ENCODE measurements at places on chromosomes 11 and 22.

DNA sequence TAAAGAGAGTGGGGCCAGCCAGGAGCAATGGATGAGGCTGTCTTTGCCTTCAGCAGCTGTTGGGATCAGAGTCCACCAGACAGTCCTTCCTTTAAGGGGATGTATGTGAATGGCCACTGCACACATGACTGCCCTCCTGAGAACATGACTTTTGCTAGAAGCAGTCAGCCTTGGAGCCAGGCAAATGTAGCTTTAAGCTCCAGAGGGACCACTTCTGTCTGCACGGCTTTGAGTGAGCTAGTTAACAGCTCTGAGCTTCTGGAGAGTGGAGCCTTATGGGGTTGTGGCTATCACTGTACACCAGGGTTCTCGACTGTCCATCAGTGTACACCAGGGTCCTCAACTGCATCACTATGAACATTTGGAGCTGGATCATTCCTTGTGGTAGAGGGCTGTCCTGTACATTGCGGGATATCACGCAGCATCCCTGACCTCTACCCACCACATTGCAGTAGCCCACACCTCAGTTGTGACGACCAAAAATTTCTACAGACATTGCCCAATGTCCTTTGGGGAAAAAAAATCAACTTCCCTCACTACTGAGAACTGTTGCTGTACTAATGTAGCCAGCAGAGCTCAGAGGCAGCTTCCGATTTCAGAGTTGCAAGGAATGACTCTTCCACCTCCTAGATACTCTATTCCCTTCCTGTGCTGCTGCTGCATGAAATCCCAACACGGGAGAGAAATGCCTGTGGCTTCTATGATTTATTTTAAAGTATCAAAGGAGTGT, 169.4 kb downstream of the MYO18B start:
- DNase-seq = no peak

DNA sequence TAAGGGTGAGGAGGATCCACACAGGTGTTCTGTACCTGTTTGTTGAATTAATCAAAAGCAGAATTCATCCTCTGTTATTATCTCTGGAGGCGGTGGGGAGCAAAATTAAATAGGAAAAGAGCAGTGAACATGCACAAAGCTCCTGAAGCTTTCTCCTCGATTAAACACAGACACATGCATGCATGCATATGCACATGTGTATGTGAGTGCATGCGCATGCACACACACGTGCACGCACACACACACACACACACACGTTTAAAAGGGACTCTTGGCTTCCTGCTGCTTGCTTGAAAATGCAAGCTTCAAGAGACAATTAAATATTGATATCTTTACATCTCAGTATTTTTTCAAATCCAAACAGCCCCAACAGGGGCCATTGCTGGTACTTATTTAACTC, 462.1 kb downstream of the BUD13 start:
- DNase-seq = no peak

DNA sequence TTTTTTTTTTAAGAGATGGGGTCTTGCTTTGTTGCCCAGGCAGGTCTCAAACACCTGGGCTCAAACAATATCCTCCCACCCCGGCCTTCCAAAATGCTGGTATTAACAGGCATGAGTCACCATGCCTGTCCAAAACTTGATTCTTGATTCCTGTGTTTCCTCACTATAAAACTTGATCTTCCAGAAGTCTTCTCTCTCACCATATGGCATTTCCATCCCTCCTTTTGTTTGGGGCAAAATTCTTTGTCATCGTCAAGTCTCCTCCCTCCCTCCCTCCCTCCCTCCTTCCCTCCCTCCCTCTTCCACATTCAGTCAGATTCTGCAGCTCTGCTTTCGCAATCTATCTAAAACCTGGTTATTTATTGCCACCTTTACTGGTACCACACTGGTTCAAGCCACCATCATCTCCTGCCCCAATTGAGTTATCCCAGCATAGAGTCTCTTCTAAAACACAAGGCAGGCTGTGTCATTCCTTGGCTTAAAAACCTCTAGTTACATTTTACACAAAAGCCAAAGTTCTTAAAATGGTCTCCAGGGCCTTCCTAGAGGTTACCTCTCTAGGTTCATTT, 65.0 kb upstream of the HORMAD2 start:
- DNase-seq = no peak

- no peak for DNase-seq
These were observed 172.9 kb downstream of the DBX1 start for GRCh38 chr11:19987331-19987801.

DNA sequence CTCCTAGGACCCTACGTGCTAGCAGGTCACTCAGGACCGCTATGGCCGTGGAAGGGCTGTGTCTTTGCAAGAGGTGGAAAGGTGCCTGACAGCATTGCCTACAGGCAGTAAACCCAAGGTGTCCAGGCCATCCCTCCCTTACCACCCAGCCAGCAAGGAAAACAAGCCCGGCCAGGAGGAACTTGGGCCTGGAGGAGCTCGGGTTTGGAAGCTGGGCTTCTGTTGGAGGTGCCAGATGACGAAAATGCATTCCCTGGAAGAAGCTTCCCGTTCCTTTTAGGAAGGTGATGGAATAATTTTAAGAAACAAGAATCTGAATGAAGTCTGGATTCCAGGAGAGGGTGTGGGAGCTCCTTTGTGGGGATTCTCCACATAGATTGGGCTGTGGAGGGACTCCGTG, 23.6 kb downstream of the FBLN1 start:
- DNase-seq = no peak

- no peak for DNase-seq
These were observed 7.3 kb downstream of the C11orf97 start for GRCh38 chr11:94519478-94520084.

DNA sequence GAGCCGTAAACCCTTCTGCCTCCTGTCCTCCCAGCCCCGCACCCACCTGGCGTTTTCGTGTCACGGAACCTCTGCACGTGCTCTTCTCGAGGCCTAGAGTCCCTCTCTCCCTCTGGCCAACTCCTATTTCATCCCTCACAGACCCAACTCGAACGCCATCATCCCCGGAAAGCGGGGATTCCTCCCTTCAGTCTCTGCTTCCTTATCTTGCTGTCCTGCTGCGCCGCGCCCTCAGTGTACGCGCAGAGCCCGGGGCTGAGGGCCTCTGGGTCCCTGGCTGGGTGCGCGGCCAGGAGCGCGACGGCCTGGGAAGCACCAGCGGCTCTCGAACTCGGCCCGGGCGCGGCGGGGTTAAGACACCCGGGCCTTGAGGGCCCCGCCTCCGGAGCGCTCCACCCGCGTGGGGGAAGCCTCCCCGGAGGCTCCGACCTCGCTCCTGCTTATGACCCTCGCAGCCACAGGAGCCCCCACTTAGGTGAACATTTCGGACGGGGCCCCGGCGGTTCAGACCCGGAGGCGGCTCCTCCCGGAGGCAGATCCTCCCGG, 398 bp upstream of the ATG16L2 start:
- peak; percentile 64 for DNase-seq

GRCh38 chr11:62830904-62831519, 839 bp downstream of the STX5 start:
- DNase-seq = no peak

DNA sequence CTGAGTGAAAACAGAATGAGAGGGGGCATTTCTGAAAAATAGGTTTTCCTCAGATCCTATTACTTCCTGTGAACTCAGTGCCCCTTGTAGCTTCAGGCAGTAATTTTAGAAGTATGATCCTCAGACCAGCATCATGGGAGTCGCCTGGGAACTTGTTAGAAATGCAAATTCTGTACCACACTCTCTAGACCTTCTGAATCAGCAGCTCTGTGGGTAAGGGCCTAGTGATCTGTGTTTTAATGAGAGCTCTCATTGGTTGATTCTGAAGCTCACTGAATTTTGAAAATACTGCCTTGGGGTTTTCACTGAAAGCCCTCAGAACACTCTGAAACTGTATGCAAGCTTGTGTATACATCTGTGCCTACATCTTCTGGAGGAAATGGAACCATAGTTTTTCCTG, 647.2 kb upstream of the ANO5 start:
- DNase-seq = no peak

DNA sequence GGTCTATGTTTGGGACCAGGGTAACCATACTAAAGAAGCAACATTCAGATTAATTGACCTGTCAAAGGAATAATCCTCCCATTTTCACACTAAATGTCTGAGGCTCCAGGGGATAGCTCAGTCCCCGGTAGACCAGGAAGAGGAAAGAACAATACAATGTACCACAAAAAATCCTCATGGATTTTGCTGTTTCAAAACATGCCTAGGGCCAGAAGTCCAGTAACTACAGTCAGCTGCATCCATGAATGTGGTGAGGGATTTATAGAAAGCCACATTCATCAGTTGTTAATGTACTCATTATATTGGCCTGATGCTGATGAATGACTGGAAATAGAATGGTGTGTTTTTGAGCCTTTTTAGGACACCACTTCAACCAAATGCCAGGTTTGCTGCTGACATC, 6.9 kb upstream of the ETS1 start:
- DNase-seq = no peak

DNA sequence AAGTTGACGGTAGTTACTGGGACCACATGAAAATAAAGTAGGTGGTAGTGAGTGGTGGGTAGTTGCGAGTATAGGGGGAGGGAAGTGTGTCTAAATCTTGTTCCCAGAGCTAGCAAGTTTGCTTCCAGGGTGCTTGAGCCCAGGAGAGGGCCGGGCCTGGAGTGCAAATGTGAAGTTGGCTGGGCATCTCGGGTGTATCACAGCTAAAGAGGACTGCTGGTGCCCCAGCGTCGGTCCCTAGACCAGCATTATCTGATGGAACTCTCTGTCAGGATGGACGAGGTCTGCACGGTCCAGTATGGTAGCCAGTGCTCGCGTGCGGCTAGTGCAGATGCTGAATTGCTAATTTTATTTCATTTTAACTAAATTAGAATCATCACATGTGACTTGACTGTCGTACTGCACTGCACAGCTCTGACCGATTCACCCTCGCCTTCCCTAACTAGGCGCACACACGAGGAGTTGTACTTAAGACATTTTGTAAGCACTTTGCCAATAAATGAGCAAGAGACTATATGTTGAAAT, 75.4 kb downstream of the ARHGAP8 start:
- DNase-seq = no peak

DNA sequence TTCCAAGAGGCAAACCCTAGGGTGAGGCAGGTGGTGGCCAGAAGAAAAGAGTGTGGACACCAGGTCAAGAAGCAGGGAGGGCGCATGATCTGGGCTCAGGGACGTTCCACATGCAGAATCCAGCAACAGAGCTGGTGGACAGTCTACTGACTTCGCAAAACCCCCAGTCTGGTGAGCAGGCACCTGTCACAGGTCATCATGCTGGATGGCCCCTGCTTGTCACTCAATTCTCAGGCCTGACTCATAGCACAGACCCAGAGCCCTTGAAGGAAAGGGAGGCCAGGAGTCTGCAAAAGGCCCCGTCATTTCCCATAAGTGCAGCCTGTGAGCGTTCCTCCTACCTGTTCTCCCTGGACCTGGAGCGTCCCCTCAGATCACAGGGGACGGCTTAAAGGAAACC, 18.2 kb downstream of the APOL4 start:
- DNase-seq = no peak

DNA sequence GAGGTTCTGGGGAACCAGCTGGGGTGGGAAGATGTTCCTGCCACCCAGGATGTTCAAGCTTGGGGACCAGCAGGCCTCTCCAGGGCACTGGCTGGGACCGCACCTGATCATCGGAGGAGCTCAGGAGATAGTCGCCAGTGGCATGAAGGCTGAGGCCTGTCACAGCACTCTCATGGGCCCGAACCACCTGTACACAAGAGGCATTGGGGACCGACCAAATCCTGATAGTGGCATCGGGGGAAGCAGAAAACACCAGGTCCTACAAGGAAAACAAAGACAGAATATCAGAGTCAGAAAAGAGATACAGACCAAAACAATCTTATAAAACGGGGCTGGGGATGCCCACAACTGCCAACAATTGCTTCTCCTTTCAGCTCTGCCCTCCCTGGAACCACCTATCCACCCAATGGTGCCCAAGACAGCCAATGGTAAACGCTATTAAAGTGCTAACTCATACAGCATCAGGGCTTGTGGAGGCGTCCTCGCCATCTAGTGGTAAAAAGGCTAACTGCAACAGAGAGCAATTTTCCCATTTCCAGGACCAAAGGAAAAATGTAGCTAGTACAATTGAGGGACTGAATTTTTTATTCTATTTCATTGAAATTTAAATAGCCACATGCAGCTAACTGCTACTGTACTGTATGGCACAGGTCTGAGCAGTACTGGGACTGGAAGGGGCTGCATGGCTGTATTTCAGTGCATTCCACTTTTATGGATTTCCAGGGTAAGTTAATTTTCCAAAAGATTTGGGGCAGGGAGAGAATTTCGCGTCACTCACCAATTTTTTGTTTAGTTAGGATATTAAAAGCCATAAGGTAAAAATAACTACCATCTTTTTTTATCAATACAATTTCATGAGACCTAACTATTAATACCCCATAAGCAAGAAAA, 7.1 kb downstream of the PRPF19 start:
- no peak for DNase-seq

- no peak for DNase-seq
These were observed 14.0 kb downstream of the ARVCF start for GRCh38 chr22:20002636-20003035.

GRCh38 chr22:49203859-49204598, 623.6 kb downstream of the BRD1 start:
- DNase-seq = no peak

GRCh38 chr22:22465782-22466181, 42.8 kb downstream of the ZNF280B start:
- DNase-seq = no peak

DNA sequence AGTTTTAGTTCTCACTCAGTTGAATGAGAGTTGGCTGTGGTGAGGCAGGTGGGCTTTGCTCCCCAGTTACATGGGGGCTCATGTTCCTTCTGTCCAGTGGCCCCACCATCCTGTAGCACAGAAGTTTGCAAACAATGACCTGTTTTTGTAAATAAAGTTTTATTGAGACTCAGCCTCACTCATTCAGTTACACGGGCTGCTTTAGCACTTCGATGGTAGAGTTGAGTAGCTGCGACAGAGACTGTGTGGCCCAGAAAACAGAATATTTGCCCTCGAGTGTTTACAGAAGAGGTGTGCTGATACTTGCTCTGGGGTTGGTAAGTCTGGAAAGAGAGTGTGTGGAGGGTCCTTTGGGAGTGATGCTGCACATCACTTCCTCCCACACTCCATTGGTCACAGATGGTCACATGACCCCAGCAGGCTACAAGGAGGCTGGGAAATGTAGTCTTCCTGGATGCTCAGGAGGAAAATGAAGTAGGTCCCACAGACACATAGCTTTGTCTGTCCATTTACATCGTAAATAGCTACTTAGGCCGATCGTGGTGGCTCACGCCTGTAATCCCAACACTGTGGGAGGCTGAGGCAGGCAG, 34.6 kb downstream of the IFT27 start:
- no peak for DNase-seq
